ENCODE measurements at places on chromosomes 4 and X.

DNA sequence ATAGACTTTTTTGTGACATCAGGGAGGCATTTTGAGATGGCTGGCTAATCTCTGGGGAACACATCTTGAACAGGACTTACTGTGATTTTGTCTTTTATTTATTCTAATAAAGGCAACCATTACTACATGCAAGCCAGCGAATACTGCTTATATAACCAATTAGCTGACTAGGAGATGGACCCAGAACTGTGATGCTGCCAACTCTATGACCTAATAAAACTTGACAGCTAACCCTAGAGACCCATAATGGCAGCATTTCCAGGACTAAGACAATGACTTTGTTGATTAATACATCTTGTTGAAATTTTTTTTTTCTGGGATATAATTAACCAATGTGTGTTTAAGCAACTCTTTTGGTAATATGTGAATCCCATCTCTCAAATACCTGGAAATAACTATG is 584.6 kb downstream of the PRR32 start:
- no peak for DNase-seq

GRCh38 chr4:151962138-151962823 is 201.5 kb upstream of the GATB start:
- no peak for DNase-seq

DNA sequence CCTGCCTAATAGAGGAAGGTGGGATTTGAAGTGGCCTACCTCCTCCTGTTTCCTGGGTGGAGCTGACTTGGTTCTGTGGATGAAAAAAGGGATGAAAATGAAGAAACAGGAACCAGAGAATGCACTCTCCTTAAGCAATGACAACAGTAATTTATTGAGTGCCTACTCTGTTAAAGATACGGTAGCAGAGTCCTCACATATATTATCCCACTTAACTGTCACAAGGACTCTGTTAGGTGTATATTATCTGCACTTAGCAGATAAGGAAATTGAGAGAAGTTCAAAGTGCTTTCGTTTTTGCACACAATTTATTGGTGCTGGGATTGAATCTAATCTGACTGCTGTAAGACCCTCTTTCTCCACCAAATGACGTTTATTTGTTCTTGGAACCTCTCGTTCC is 301.2 kb downstream of the PACRGL start:
- no peak for DNase-seq

DNA sequence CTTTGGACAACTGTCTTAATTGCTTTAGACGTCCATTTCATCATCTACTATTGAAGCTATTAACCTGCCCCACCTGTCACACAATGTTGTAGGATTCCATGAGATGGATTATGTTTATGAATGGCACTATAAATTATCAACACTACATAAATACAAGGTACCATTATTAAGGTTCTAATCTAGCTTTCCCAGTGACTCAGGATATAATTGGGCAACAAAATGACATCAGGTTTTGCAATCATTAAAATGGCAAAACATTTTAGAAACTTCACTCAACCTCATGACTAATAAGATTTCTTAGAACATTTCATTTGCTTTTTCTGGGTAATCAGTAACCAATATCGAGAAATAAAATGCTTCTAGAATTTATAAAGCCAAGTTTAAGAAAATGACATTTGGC is 9.2 kb downstream of the HOPX start:
- DNase-seq: no peak

GRCh38 chrX:20968996-20969395 is 405.2 kb upstream of the CNKSR2 start:
- DNase-seq: no peak

- peak; percentile 23 for DNase-seq
Measured at GRCh38 chr4:40662962-40663604, 33.4 kb upstream of the RBM47 start.

- DNase-seq: no peak
Measured at GRCh38 chr4:73275318-73275654, 16.7 kb upstream of the ANKRD17 start.

Measured in GM04503 (cell line).